ENCODE measurements at places on chromosomes 3 and 15.

DNA sequence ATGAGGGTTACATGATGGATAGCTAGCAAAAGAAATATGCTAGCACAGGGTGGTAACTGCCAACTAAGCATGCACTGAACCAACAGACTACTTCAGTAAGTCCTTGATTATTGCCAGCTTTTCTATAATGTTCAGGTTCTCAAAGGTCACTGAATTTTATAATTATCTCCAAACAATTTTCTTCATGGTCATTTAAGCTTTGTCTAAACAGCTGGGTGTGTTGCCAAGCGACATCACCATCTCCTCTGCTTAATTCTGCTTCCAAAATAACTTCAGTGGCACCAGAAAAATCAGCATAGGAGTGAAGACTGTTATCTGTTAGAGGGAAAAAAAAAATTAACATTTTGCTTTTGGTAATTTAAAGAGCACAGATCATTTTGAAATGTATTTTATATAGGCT is 54.6 kb upstream of the TOP2B start:
- DNase-seq, result no peak

DNA sequence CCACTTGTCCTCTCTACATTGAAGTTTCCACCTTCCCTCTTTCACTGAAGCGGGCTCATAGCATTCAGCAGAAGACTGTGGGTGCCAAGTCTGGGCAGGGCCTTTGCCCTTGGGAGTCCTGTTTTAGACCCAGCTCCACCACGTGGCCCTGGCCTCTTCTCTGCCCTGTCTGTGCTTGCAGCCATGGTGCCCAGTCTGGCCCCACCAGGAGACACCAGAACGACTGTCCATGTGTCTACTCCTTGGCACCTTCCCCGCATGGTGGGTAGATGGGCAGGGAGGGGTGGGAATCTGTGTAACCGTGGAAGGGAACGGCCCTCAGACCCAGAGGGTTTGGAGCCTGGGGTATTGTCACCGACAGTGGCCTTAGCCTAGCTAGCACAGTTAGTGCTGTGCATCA is 17.9 kb upstream of the EMC3 start:
- DNase-seq, result no peak

GRCh38 chr3:5017925-5018531 is 38.8 kb downstream of the BHLHE40 start:
- DNase-seq, result peak; percentile 57

GRCh38 chr15:62605282-62605681 is 437.3 kb upstream of the TPM1 start:
- no peak for DNase-seq

DNA sequence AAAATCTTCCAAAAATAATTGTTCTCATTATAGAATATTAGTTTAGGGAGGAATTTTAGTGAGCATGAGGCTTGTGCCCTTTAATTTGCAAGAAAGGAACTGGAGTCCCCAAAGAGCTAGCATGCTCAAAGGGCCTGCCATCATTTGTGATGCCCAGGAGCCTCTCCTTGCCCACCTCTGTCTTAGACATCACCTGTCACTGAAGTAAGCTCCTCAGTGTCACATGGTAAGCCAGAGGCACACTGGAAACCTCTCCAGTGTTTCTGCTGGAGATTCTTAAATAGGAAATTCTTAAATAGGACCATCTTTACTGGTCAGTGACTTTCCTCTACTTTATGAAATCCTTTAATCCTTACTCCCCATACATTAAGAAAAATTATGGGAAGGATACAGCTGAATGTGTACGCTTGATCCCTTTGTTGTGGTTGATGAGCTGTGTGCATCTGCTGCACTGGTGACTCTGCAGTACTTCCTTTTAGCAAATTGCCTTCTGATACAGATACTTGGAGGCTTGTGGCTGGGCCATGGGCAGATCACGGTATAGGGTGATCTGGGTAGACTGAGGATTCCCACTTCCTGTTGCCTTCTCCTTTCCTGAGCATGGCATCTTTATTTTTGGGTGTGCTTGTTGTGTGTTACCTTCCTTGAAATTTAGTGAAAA is 197.4 kb downstream of the KLHL25 start:
- DNase-seq, result no peak

- DNase-seq, result peak; percentile 56
These were observed 13.1 kb downstream of the SLC7A14 start for GRCh38 chr3:170572665-170573253.

GRCh38 chr3:168608926-168609325 is 513.2 kb upstream of the GOLIM4 start:
- no peak for DNase-seq

- no peak for DNase-seq
These were observed 82.1 kb downstream of the IL5RA start for GRCh38 chr3:3027976-3028567.

GRCh38 chr15:98952381-98952803 is 55.2 kb downstream of the PGPEP1L start:
- DNase-seq, result no peak

GRCh38 chr15:92819278-92820235 is 80.6 kb upstream of the CHD2 start:
- DNase-seq, result no peak

DNA sequence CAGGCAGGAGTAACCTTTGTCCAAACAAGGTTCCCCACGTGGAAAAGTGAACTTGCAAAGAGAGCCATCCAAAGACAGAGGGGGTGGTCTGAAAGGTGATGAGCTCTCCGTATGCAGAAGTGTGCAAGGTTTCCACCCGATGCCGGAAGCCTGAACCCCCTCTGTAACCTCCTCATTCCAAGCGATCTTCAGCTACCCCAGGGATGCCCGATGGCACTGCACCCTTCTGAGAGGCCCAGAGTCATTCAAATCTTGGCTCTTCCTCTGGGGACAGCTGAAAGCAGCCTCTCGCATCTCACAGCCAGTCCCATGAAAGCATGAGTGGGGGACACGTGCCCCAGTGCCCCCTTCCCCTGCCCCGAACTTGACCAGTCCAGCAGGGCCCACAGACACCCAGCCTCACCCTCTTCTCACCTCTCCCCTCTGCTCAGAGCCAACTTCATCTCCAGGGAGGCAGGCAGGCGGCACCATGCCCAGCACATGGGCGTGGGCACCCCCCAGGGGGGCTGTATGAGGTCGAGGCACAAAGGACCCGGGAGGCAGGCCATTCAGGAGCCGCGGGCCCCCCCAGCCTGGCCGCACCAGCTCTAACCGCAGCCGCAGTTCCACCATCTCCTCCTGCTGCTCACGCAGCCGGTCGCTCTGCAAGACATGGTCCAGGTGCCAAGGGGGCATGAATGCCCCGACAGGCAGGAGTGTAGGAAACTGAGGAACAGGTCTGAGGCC is 8.7 kb downstream of the KIF7 start:
- no peak for DNase-seq

- DNase-seq, result peak; percentile 22
These were observed 5.7 kb downstream of the DUT start for GRCh38 chr15:48336940-48337339.

DNA sequence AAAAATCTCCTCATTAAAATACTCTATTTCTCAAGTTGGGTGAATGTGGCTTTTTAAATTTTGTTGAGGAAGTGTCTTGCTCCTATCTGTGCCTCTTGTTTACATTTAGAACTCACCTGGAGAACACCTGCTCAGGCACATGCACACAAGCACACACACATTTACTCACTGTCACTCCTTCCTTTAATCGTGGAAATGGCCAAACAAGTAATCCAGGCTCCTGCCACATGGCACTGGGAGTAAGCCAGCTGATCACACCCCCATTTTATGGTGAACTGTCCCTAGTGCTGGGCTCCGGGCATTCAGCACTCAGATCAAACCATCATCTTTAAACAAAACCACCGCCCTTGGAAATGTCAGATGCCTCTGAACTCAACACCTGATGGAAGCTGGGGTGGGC is 204.7 kb upstream of the BHLHE40 start:
- DNase-seq, result no peak

DNA sequence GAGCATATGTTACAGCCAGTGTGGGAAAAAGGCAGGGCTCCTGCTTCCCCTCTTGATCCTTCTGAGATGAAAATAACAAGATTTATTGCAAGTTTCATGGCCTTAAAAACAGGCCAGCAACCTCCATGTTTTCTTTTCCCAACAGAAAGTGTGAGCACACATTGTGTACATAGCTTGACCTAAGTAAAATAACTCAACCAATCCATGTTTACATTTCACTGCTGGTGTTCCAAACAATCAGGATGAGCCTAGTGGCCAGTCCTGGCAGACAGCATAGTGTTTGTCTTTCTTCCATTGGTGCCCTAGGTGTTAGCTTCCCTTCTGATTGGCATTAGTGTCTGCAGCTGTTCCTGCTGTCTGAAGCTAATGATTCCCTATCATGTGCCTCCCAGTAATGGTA is 847.7 kb downstream of the EPHA3 start:
- DNase-seq, result no peak

DNA sequence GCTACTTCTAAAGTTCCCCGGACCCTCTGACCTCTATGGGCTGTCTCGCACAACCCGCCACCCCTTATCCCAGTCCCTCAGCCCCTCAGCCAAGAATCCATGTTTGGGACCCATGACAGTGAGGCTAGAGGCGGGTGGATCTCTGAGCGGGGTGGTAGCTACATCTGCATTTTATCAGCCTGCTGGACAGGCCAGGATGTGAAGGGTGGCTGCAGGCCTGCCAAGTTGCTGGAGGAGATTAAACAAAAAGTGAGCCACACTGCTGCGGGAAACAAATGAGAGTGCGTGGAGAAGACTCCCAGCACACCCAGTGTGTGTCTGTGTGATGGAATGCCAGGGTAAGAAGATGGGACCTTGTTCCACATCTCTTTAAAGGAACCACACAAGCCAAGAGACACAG is 51.1 kb upstream of the SPATA12 start:
- DNase-seq, result no peak

- DNase-seq, result no peak
These were observed 229.1 kb downstream of the EPHB1 start for GRCh38 chr3:135023996-135024658.

GRCh38 chr3:153338487-153338886 is 176.5 kb downstream of the RAP2B start:
- peak; percentile 8 for DNase-seq

- peak; percentile 89 for DNase-seq
These were observed 132.6 kb upstream of the HES1 start for GRCh38 chr3:194003114-194004057.

GRCh38 chr15:33923446-33923845 is 44.9 kb upstream of the CHRM5 start:
- no peak for DNase-seq

DNA sequence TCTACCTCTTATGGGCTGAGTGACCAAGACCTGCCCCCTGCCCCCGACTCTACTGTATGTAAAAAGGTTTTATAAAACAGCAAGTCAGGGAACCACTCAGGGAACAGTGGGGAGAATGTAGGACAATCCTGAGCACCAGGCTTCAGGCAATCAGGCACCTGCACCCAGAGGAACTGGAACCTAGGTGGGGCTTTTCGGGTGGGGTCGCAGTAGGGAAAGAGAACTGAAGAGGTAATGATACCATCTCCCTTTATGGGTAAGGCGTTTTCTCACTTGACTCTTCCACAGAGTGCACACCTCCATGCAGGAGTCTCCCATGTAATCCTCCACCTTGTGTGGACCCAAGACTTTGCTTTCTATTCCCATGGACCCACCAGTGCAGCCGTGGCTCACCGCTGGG is 45.8 kb downstream of the MYO1E start:
- no peak for DNase-seq

GRCh38 chr15:41304149-41304770 is 28.1 kb downstream of the OIP5 start:
- no peak for DNase-seq

DNA sequence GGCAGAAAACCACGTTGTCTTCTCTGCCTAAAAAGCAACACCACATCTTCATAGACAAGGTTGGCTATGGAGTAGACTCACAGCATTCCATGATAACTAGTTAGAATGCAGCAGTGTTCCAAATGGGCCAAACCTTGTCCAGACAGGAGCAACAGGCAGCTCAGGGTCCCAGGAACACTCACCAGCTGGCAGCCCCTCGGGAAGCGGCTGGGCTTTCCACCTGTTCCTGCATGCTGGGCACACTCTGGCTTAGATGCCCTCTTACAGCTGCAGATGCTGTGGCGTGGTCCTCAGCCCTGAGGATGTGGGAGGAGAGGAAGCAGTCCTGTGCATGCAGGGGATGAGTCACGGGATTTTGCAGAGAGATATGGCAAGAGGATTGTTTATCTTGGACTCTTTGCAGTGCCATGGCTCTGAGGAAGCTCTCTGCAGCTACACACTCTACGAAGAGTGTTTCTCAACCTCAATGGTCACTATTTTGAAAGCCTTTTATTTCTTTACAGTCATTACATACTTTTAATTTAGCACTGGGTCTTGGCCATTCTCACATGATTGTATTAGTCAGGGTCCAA is 11.3 kb downstream of the NRROS start:
- DNase-seq, result peak; percentile 96

DNA sequence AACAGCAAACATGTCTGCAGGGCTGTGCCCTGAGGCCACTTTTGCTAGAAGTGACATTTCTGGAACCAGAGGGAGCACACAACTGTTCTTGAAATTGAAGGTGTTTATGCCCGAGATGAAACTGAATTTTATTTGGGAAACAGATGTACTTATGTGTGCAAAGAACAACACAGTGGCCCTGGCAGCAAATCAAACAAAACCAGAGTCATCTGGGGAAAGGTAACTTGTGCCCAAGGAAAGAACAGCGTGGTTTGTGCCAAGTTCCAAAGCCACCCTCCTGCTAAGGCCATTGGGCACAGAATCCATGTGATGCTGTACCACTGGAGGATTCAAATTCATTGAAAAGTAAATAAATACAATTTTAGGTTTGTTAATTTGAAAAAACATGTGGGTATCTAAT is 31.2 kb upstream of the RARRES1 start:
- no peak for DNase-seq

DNA sequence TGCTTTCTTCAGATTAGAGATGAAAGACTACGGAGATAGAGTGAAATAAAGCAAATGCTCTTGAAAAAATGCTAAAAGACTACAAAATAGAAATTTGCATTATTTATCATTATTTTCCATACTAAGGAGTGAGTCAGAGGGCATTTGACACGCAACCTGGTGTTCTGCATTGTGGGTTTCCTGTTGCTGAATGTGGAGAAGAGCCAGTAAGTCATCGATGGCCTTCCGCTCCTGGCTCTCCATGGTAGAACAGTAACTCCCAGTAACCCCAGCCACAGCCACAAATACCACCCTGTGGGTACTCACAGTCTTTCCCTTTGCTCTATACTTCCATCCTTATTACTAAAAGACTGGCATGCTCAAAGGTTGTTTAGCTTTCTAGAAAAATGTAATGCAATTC is 61.5 kb downstream of the CGGBP1 start:
- DNase-seq, result no peak

GRCh38 chr3:40843851-40844548 is 319.2 kb downstream of the ZNF621 start:
- DNase-seq, result no peak

DNA sequence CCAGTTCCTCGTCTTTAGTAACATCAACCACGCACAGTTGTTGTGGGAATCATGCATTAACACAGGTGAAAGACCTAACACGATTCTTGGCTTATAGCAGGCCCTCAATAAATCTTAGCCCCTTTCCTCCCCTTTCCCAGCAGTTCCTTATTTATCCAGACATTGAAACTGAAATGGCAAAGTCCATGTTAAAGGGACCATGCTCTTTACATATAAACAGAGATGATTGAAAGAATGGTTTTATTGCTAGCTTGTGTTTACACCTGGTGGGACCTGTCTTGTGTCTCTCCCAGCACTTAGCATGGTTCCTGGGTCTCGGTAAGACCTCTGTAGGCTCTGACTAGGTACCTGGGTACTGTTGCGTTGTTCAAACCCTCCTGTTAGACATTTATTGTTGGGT is 251.8 kb downstream of the LRTM1 start:
- no peak for DNase-seq

GRCh38 chr15:42602501-42602900 is 27.1 kb downstream of the STARD9 start:
- DNase-seq, result no peak

- no peak for DNase-seq
These were observed 307.6 kb upstream of the LRRFIP2 start for GRCh38 chr3:37481982-37482381.
